ENCODE measurements at places on chromosomes 3 and 15.

GRCh38 chr3:146159616-146160320, 1.2 kb downstream of the PLOD2 start:
- DNase-seq = no peak

- DNase-seq = no peak
Measured at GRCh38 chr3:192024751-192025150, 563.8 kb downstream of the PYDC2 start.

DNA sequence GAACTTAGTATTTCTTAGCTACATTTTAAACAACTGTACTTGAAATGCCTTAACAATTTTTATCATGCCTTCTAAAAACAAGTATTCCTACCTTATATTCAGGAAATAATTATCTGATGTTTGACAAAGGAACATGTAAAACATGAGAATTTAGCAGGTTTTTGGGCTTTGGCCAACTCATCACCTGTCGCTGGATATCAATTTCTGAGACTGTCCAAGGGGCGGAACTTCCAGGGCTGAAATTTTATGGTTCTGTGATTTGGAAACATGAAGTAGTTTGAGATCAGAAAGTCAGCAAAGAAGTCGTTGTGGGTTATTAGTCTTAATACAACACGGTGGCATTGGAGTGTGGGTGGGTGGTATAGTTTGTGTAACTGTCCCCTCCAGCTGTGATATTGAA, 282.2 kb upstream of the LRRN1 start:
- DNase-seq = no peak

GRCh38 chr3:120743556-120744195, 1.1 kb downstream of the GTF2E1 start:
- no peak for DNase-seq

DNA sequence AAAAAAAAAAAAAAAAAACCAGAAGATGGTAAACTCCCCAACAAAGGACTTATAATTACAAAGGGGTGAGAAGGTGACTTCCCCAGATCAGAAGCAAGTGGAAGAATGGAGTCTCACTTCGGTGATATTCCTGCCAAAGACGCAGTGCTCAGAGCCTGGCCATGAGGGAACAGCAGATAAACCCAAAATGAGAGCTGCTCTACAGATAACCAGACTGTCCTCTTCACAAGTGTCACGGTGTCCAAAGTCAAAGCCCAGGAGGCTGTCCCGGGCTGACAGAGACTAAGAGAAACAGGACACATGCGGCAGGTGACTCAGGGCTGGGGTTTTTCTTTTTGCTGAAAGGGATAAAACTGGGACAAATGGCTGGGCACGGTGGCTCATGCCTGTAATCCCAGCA, 48.8 kb downstream of the HMCES start:
- DNase-seq = no peak

DNA sequence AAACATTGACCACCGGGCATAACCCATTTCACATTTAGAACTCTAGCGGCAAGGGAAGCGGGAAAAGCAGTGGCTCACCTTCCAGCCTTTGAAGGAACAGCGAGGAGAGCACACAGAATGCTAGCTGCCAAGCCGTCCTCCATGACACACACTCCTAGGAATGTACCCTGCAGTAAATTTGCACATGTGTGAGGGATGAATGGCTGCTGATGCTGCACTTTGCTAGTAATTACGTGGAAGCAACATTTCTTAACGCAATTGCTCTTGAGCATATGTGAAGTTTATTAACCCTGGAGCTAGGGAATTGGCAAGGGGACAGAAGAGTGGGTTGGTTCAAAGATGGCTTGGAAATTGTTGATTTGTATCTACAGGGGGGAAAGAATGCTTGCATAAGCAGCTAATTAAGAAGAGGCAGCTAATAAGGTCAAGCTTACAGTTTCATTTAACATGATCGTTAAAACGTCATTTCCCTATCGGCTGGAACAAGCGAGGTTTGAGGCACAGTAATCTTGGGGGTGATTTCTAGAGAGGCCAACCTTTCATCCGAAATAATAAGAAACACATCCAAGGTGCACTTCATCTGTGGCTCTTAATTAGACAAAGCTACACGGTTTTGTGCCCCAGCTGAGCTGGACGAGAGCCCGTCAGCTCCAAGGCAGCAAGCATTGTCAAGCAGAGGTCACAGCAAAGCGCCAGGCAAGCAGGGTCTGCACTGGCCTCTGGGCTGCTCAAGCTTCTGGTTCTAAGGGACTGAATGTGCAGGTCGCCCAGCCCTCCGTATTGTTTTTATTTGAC, 123.4 kb downstream of the CHSY1 start:
- DNase-seq = no peak

GRCh38 chr15:81023483-81024264, 23.0 kb downstream of the TLNRD1 start:
- DNase-seq = no peak

DNA sequence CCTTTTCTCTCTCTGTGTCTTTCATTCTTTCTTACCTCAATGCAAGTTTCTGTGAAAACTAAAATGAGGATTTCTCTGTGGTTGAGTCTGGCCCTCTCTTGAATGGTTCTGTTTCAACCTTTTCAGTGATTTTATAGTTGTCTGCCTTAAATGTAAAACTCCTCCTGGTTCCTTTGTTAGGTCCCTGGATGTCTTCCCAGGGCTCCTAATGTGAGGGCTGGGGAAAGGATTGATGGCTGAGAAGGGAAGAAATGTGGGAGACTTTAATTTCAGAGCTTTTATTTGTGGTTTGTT, 90.6 kb upstream of the GRM7 start:
- no peak for DNase-seq

- DNase-seq = no peak
Measured at GRCh38 chr3:89179355-89180001, 72.1 kb downstream of the EPHA3 start.

- DNase-seq = no peak
Measured at GRCh38 chr15:72785841-72786240, 2.3 kb upstream of the ADPGK start.

DNA sequence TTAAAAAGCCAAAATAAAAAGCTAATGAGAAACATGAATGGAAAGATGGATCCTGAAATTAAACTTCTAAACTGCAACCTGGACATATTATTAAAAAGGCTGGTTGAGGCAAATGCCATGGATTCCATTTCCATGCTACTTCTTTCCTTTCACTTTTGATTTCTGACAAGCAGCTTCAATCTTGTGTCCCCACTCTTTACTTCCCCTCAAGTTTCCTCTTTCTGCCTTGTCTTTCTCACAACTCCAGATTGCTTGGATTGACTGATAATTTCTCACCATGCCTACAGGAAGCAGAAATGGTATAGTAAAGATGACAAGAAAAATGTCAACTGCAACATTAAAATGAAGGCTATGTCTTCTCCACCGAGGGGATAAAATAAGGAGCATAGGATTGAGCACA, 1136.7 kb downstream of the TUSC7 start:
- no peak for DNase-seq

GRCh38 chr3:50644561-50644960, 27.6 kb downstream of the MAPKAPK3 start:
- no peak for DNase-seq

Data from activated CD4-positive, alpha-beta T cell treated with anti-CD3 and anti-CD28 coated beads, Interleukin-2, amount 10 ng/mL, durations not matched to agents 7 days and 5 days (primary cell).